ENCODE measurements at places on chromosomes 11 and 22.

DNA sequence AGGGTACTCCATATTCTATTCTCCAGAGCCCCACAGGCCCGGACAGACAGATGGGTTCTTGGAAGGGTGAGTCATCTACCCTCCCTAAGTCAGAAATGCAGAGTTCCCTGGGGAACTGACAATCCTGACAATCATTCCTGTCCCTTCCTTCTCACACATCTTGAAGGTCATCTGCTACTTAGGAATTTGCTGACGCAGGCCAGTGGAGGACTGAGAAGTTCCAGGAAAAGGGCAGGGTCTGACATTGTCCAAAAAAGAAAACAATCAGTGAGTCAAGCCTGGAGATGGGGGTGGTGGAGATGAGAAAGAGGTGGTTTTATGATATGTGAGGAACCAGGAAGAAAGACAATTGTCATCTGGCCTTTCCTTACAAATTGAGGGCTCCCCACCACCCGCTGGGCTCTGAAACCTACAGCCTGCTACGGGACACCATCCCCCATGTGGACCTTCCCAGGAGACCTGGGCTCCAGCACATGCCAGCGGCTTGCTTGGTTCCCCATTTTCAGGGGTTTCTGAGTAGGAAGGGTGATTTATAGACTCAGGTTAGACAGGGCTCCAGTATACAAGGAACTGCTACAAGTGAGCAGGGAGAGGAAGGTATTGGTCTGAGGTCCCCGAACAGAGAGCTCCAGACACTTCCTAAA is 12.9 kb downstream of the CD59 start:
- H3K4me3 ChIP-seq = no peak overlapping the region
- no peaks in the 10 kb centered on the region for H3K27me3 ChIP-seq
- H3K4me1 ChIP-seq = peaks cover 7% of the 10 kb centered on the region
- DNase-seq = no peak
- no peak overlapping the region for H3K27ac ChIP-seq

- H3K36me3 ChIP-seq = no peaks in the 10 kb centered on the region
- no peak overlapping the region for H3K4me3 ChIP-seq
- peaks cover 37% of the 10 kb centered on the region for H3K27me3 ChIP-seq
- no peak for DNase-seq
- H3K27ac ChIP-seq = no peak overlapping the region
These were observed 87.6 kb downstream of the ST3GAL4 start for GRCh38 chr11:126443120-126443519.

GRCh38 chr11:69443138-69443967 is 38.1 kb upstream of the LINC01488 start:
- peaks cover 53% of the 10 kb centered on the region for H3K27me3 ChIP-seq
- H3K4me1 ChIP-seq = peaks cover 5% of the 10 kb centered on the region
- H3K4me3 ChIP-seq = peak overlapping the region; percentile 47
- peak; percentile 84 for DNase-seq
- H3K27ac ChIP-seq = no peak overlapping the region

- DNase-seq = no peak
- peaks cover 22% of the 10 kb centered on the region for H3K36me3 ChIP-seq
- H3K27me3 ChIP-seq = no peaks in the 10 kb centered on the region
- no peaks in the 10 kb centered on the region for H3K4me1 ChIP-seq
- H3K4me3 ChIP-seq = no peak overlapping the region
These were observed 259.6 kb downstream of the TBC1D22A start for GRCh38 chr22:47022075-47022473.

- H3K36me3 ChIP-seq = peaks cover 3% of the 10 kb centered on the region
- no peak overlapping the region for H3K4me3 ChIP-seq
- H3K4me1 ChIP-seq = peaks cover 18% of the 10 kb centered on the region
- DNase-seq = no peak
These were observed 46.2 kb downstream of the FAM83F start for GRCh38 chr22:40040927-40041326.

- no peaks in the 10 kb centered on the region for H3K27me3 ChIP-seq
- no peak overlapping the region for H3K27ac ChIP-seq
- no peak for DNase-seq
- no peaks in the 10 kb centered on the region for H3K36me3 ChIP-seq
These were observed 274.9 kb downstream of the TENM4 start for GRCh38 chr11:79165908-79166307.

DNA sequence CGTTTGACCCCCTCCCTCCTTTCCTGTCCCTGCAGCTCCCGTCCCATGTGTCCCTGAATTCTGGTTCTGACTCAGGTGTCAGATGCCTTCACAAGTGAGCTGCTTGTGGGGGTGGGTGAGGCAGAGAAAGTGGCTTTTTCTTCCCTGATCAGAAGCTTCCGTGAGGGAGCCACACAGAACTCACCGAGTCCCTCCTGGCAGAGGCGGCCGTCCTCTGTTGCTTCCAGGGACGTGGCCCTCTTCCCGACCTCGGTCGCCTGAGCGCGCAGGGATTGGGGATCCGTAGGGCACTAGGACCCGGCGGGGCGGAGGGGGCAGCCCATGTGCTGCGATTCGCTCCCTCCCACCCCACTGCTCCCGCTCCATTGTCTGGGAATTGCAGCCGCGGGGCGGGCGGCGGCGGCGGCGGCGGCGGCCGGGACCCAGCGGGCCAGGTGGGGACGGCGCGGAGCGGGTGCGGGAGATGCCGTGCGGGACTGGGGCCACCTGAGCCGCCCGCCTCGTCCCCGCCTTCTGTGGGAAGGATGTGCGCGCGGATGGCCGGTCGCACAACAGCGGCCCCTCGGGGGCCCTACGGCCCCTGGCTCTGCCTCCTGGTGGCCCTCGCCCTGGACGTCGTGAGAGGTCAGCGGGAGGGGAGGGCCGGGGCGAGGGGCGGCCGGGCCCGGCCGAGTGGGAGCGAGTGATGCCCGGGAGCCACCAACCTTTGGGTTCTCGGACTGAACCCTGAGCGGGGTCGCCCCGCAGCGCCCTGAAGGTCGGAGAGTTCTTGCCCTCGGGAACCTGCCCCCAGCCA is at the start of gene TMEM132A:
TMEM132A (plus strand) TSS at position 351 of the 796 bp plus-strand sequence; CDS start at position 525, 174 bp downstream.
- H3K27me3 ChIP-seq = peaks cover 64% of the 10 kb centered on the region
- peaks cover 12% of the 10 kb centered on the region for H3K4me1 ChIP-seq
- H3K36me3 ChIP-seq = peaks cover 22% of the 10 kb centered on the region
- H3K27ac ChIP-seq = no peak within 1 kb of the TSS
- H3K4me3 ChIP-seq = peak within 1 kb of the TSS; percentile 51
- DNase-seq = peak; percentile 41

GRCh38 chr11:84194696-84195095 is 908.5 kb upstream of the CCDC90B start:
- DNase-seq = no peak
- no peaks in the 10 kb centered on the region for H3K4me1 ChIP-seq
- no peak overlapping the region for H3K4me3 ChIP-seq

GRCh38 chr22:22935546-22936157 is 48.0 kb downstream of the IGLL5 start:
- no peaks in the 10 kb centered on the region for H3K36me3 ChIP-seq
- no peak for DNase-seq
- no peak overlapping the region for H3K27ac ChIP-seq
- peaks cover 43% of the 10 kb centered on the region for H3K27me3 ChIP-seq

GRCh38 chr22:48652796-48653195 is 1174.9 kb downstream of the BRD1 start:
- H3K27me3 ChIP-seq = no peaks in the 10 kb centered on the region
- H3K4me1 ChIP-seq = no peaks in the 10 kb centered on the region
- no peak overlapping the region for H3K27ac ChIP-seq
- DNase-seq = no peak

- H3K4me3 ChIP-seq = no peak overlapping the region
- H3K27me3 ChIP-seq = no peaks in the 10 kb centered on the region
- H3K4me1 ChIP-seq = peaks cover 4% of the 10 kb centered on the region
- H3K36me3 ChIP-seq = peaks cover 27% of the 10 kb centered on the region
- no peak overlapping the region for H3K27ac ChIP-seq
These were observed 9.6 kb downstream of the CYB561A3 start for GRCh38 chr11:61352038-61352437.

GRCh38 chr11:119356349-119357031 is 10.0 kb upstream of the MFRP start:
- peak; percentile 83 for DNase-seq
- H3K27me3 ChIP-seq = peaks cover 85% of the 10 kb centered on the region
- H3K36me3 ChIP-seq = no peaks in the 10 kb centered on the region
- peaks cover 21% of the 10 kb centered on the region for H3K4me1 ChIP-seq
- H3K27ac ChIP-seq = peak overlapping the region; percentile 69

GRCh38 chr11:64040684-64041322 is 5.1 kb downstream of the FLRT1 start:
- no peaks in the 10 kb centered on the region for H3K4me1 ChIP-seq
- H3K27ac ChIP-seq = no peak overlapping the region
- H3K27me3 ChIP-seq = peaks cover 55% of the 10 kb centered on the region
- H3K4me3 ChIP-seq = no peak overlapping the region
- no peak for DNase-seq
- H3K36me3 ChIP-seq = no peaks in the 10 kb centered on the region

GRCh38 chr22:39176714-39177455 is 24.4 kb upstream of the CBX7 start:
- H3K36me3 ChIP-seq = no peaks in the 10 kb centered on the region
- H3K27me3 ChIP-seq = peaks cover 13% of the 10 kb centered on the region
- H3K27ac ChIP-seq = no peak overlapping the region
- H3K4me3 ChIP-seq = no peak overlapping the region

- H3K4me3 ChIP-seq = no peak overlapping the region
- peaks cover 38% of the 10 kb centered on the region for H3K4me1 ChIP-seq
- H3K27ac ChIP-seq = no peak overlapping the region
- H3K36me3 ChIP-seq = peaks cover 31% of the 10 kb centered on the region
These were observed 6.2 kb downstream of the SC5D start for GRCh38 chr11:121298774-121299173.
